ENCODE measurements at places on chromosomes 6 and 20.

GRCh38 chr6:116255246-116255800 lies 1.4 kb upstream of the TSPYL4 start:
- no peak for DNase-seq

GRCh38 chr6:131183427-131184095 lies 48.3 kb downstream of the AKAP7 start:
- DNase-seq, result no peak

DNA sequence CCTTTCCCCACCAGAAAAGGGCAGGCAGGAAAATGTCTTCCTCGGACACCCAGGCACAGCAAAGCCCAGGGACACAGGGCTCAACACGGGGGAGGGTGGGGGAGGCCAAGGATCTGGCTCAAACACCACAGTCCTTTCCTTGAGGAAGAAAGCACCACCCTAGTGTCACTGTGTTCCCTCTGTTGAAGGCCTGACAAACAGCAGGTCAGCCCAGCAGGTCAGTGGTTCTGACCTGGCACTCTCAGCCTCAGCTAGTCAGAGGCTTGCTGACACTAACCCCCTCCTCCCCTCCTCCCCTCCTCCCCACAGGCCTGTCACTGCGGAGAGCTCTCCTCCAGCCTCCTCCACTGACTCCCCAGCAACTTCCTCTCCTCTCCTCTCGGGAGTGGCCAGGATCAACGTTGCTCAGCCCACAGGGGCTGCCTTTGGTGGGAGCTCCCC lies 239.6 kb downstream of the LRFN2 start:
- DNase-seq, result no peak

- DNase-seq, result peak; percentile 76
Measured at GRCh38 chr6:146857180-146857979, 258.6 kb downstream of the ADGB start.

DNA sequence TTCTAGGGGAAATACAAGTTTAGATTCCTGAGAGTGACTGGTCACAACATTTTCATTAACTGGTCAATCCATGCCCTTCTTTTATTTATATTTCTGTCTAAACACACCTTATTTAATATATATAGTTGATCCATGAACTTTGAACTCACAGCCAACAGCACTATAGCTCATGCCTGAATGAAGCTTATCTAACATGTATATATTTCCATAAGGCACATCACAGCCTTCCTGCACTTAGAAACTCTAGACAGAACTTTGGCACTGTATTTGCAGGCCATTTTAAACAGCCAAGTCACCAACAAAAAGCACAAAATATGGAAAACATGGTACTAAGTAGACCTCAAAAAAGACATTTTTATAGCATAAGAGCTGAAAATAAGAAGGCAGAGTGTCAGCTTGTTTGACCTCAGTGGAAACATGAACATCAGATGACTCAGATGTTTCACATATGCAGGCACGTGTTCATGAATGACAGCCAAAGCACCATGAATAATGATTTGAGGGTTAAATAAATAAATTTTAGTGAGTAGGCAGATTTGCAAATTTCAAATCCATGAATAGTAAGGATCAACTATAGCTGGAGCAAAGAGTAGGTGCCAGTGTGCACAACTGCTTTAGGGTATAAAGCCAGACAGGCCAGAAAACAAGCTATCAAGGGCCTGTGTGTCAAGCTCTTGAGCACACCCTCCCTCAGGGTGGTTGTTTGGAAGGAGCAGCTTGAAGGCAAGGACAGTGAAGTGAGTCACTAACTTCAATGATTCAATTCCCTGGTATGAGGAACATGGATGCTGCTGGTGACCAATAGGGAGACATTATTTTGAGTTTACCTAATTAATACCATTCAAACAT lies 88.9 kb upstream of the NT5E start:
- DNase-seq, result no peak

- no peak for DNase-seq
Measured at GRCh38 chr20:16007962-16008361, 565.3 kb downstream of the KIF16B start.

GRCh38 chr6:116522896-116523295 lies 11.5 kb downstream of the CALHM5 start:
- no peak for DNase-seq

- DNase-seq, result no peak
Measured at GRCh38 chr6:43399932-43400487, 27.3 kb upstream of the ABCC10 start.

DNA sequence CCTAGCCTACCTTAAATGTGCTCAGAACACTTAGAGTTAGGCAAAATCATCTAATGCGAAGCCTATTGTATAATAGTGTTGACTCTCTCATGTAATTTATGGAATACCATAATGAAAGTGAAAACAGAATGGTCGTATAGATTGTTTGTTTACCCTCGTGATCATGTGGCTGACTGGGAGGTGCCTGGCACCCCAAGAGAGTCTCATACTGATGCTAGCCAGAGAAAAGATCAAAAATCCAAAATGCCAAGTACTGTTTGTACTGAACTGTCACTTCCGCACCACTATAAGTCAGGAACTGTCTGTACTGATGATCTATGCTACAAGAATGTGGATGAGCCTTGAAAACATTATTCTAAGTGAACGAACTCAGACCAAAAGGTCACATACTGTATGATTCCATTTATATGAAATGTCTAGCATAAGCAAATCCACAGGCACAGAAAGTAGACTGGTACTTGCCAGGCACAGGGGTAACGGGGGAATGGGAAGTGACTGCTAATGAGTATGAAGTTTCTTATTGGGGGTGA lies 22.4 kb downstream of the ZMYND8 start:
- DNase-seq, result no peak

GRCh38 chr6:139655783-139656705 lies 281.6 kb upstream of the CITED2 start:
- no peak for DNase-seq

DNA sequence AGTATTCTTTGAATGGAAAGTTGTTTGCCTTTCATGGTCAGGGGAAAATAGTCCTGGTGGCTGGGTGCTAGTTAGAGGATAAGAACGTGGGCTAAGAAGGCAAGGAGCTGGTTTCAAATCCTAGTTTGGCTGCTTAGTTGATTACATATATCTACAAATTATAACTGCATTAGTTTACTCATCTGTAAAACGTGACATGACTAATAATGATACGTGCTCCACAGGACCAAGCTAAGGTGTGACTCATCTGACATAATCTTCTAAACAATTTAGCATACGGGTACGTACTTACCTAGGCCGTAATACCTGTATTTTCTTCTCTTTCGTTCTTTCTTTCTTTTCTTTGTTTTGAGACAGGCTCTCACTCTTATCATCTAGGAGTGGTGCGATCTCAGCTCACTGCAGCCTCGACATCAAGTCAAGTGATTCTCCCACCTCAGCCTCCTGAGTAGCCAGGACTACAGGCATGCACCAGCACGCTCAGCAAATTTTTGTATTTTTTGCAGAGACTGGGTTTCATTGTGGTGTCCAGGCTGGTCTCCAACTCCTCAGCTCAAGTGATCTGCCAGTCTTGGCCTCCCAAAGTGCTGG lies 1274.2 kb upstream of the GJE1 start:
- no peak for DNase-seq

DNA sequence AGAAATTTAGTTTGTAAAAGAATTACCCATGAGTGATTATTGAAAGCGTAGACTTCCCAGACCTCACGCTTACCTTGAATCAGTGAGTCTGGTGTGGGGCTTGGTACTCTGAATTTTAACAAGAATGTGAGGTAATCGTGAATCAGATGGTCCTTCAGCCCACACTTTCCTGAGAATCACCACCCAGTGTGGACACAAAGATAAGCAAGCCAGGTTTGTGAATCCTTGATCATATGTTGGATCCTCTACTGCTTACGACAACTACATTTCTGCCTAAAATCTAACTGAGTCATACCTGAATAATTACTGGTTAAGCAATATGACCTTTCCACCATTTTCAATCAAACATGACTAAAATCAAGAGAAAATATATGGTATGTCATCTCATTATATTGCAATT lies 589.3 kb downstream of the TFAP2A start:
- no peak for DNase-seq

GRCh38 chr6:43812850-43813578 lies 43.0 kb downstream of the VEGFA start:
- DNase-seq, result no peak

- DNase-seq, result peak; percentile 42
Measured at GRCh38 chr6:107819964-107820337, 4.2 kb downstream of the SCML4 start.

DNA sequence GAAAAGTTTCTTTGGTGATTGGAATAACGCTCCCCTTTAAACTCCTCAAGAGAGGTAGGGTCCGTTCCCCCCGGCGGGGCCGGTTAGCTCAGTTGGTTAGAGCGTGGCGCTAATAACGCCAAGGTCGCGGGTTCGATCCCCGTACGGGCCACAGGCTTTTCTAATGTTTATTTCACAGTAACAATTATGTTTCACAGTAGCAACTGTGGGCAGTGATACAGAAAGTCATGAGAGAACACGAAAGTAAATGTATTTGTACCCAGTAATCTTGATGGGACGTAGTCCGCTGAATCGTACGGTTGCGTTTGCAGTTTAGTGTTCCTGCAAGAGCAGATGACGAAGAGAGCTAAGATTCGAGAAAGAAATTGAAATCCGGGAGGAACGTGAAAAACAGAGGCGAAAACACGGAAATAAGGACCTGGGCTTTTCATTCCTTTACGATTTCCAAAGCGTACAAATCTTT lies 505.5 kb downstream of the PRIM2 start:
- DNase-seq, result no peak

DNA sequence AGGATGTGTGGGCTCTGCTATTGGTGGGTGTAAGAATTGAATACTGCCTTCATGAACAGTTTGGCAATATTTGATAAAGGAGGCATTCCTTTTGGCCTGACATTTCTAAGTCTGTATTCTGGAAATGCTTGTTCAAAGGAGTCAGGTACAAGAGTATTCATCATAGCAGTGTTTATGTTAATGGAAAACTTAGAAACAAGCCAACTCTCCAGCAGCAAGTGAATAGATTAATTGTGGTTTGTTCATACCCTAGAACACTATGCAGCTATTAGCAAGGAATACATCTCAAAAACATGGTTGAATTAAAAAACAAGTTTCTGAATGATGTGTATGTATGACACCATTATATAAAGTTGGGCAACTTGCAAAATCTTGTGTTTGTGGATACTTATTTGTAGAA lies 195.8 kb downstream of the ZFAND3 start:
- DNase-seq, result no peak

DNA sequence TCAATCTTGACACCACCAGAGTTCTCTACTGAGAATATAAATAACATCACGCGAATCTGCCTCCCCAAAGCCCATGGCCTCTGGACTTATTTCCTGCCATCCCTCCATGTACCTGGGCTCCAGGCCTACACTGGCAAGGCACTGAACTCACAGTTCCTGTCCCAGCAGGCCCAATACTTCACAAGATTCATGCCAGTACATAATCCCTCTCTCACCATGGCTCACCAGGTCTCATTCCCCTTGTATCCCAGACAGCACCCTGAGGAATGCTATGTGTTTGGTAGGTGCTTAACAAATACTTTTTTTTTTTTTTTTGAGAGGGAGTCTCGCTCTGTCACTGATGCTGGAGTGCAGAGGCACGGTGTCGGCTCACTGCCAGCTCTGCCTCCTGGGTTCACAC lies 1.9 kb downstream of the KIF16B start:
- no peak for DNase-seq

DNA sequence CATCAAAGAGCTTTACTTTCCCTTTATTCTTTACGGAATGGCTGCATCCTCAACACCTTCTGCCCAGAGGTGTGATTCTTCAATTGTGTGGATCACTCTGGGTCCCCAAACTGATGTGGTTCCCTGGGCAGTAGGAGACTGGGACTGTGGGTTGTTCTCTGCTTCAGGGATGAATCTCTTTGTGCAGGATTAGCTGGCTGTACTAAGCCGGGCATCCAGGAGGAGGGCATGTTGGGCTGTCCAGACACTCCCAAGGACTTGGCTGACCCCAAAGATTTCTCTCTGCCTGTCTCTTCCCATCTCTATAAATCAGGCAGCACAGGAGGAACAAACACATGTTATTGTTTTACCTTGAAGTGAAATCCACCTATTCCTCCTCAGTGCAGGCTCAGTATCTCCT lies 15.3 kb downstream of the FARS2 start:
- no peak for DNase-seq

DNA sequence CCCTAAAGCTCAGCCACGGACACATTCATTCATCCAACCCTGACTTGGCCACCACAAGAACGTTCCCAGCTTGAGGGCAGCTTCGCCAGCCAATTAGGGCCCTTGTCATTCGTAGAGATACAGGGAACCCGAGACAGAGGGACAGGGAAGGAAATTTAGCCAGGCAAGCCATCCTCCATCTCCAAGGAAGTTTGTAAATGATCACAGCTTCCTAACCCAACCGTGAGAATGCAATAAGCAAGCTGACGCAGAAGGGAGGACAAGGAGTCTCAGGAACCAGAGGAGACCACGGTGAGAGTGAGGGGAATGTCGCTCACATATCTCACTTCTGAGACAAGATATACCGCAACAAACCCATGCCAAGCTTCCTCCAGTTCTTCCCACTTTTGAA lies 1.4 kb downstream of the TRAM2 start:
- no peak for DNase-seq

- DNase-seq, result no peak
Measured at GRCh38 chr20:32749914-32750637, 6.8 kb upstream of the COMMD7 start.

GRCh38 chr6:108419934-108420609 lies 125.2 kb downstream of the AFG1L start:
- DNase-seq, result no peak

- no peak for DNase-seq
Measured at GRCh38 chr6:91523511-91523910, 936.6 kb upstream of the MAP3K7 start.

- DNase-seq, result no peak
Measured at GRCh38 chr6:68229566-68229965, 405.5 kb upstream of the ADGRB3 start.

GRCh38 chr6:125099211-125100073 lies 54.1 kb upstream of the TPD52L1 start:
- peak; percentile 37 for DNase-seq

GRCh38 chr6:139007428-139007827 lies 19.4 kb upstream of the REPS1 start:
- DNase-seq, result no peak

- no peak for DNase-seq
Measured at GRCh38 chr20:47878601-47879027, 93.3 kb upstream of the SULF2 start.

DNA sequence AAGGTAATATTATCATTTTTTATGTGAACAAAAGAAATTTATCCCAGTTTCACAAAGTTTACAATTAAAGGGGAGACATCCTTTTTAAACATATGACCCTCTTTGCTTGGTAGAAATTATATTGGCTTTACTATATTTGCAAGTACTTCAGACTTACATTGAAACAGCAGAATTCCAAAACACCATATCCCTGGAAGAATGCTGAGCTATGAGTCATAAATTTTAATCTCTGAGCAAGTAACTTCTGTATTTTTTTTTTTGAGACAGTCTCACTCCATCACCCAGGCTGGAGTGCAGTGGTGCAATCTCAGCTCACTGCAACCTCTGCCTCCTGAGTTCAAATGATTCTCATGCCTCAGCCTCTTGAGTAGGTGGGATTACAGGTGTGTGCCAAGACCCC lies 240.4 kb downstream of the TBC1D32 start:
- no peak for DNase-seq

DNA sequence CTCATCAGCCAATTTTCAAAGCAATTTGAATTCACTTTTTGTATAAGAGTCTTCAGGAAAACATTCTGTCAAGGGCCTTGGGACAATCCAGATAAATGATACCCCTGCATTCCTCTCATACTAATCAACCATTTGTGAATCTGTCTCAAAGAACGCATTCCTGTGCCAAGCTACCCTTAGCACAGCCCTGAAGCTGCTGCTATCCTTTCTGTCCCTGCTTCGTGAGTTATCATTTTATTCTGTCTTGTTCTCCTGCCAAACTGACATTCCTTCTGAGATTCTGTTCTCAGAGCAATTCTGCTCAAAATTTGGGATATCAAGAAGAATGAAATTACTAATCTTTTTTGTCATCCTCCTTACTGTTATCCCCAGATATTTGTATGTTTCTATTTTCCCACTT lies 213.9 kb upstream of the STXBP5 start:
- no peak for DNase-seq

Measured in activated T-cell treated with anti-CD3 and anti-CD28 coated beads, Interleukin-2, amount 50 U/mL, for 72 hours (primary cell).